ENCODE measurements at places on chromosomes 1 and 21.

DNA sequence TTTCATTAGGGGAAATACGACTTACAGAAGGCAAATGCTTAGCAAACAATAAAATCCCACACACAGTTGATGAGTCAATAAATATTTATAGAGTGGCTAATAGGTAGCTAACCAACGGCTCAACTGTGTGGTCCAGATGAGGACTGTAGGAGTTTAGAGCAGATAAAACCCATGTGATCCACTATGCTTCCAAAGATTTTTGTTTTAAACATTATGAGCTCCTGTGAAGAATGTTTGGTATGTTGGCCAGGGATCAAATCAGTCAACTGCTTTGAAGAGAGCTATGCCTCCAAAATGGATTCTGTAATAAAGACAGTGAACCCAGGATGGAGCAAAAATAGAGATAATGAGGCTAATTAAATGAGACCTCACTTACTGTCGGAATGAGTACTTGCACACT, 72.3 kb upstream of the COL11A1 start:
- ATAC-seq: no peak

DNA sequence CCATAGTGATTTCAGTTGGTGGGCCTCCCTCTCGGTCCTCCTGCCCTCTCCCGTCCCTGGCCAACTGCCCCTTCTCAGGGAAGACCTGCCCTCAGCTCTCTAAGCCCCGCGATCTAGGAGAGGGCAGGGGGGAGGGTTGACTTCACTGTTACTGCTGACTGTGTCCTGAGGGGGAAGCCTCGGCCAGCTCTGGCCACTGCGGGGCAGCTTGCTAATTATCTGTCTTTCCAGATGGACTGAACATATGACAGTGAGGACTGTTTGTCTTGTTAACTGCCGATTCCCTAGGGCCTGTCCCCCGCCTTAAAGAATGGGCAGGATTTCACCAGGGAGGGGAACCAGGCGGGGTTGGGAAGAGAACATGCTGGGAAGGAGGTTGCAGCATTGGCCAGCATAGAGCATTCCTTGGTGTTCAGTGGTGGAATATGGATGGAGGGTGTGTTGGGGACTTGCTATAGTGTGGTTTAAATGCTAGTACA, 22.9 kb downstream of the NIPAL3 start:
- no peak for ATAC-seq

DNA sequence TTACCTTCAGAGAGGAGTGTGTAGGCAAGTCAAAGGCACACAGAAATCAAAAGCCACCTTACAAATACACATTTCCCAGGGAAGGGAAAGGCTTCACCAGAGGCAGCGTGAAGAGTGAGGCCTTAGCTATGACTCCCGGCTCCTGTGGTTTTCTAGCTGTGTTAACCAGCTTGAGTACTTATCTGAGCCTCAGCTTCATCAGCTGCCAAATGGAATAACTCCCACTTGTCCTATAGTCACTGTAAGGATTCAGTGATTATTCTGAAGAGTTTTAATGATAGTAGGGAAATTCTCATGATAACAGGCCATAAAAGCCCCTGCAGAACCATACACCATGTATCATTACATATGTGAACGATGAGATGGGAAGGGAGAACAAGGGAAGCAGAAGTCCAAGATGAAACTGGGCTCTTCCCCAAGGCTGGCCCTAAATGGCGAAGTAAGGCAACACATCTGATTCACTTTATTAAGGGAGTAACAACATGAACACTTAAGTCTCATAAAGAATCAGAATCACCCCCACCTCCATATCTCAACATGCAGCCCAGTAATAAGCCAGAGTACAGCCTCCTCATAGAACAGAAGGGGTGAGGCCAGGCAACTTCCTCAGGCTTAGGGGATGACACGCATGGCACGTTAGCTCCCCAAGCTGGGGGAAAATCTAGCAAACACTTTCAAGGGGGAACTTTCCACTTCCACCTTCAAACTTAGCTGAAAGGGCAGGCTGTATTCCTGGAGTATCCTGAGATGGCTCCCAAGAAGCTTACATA, 63.7 kb downstream of the SLC66A1 start:
- ATAC-seq: no peak

GRCh38 chr1:167601442-167602383, 28.3 kb upstream of the RCSD1 start:
- ATAC-seq: peak; percentile 23

GRCh38 chr1:2803086-2803930, 1.8 kb upstream of the TTC34 start:
- no peak for ATAC-seq

DNA sequence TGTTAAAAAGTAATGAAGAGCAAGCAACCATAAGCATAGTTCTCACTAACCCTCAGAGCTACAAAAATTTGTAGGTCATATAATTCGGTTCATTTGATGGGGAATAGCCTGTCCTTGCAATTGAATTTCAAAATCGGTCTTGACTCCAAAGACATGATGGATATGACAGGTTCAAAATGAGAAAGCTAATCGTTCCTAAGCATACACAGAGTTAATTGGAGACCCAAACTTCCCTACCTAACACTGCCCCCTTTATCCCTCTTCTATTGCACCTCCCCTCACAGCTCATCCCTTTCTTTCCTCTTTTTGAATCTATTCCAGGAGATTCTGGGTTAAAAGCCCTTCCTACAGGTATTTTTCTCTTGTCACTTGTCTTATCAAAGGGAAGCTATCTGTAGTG, 390.0 kb upstream of the PTBP2 start:
- no peak for ATAC-seq

- ATAC-seq: peak; percentile 90
Observed at GRCh38 chr1:201468844-201469644, at the start of gene PHLDA3. PHLDA3 (minus strand) TSS chr1:201469188; CDS start chr1:201468786, 402 bp downstream.

DNA sequence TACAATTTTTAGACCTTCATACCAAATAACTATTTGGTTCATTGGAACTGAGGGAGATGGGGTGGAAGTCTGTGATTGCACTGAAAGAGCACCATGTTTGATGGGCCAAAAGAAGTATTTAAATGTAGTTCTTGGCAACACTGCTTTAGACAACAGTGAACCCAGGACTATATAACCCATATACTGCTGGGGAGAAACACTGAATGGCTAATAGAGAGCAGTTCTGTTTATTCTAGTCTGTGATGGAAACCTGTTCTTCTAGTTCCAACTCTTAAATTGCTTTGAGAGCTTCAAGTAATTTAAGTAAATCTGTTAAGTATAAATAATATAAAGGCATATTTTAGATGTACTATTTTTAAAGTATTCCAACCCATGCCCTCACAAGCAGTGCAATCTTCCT, 96.3 kb downstream of the NIBAN1 start:
- no peak for ATAC-seq
